Neuronal stem cell (in vitro differentiated cells): ENCODE measurements at places on chromosomes 13 and 19.
A peak's percentile ranks its signal among the peaks of the same experiment; 100 is the strongest.

- DNase-seq, result no peak
These were observed 1.1 kb downstream of the SLITRK1 start for GRCh38 chr13:83881140-83881684.

GRCh38 chr19:56477429-56478338 lies 539 bp upstream of the ZNF667 start:
- peak; percentile 90 for DNase-seq

- no peak for DNase-seq
These were observed 56.2 kb downstream of the LACC1 start for GRCh38 chr13:43935878-43936277.

GRCh38 chr13:40388617-40389016 lies 277.8 kb downstream of the FOXO1 start:
- DNase-seq, result no peak

DNA sequence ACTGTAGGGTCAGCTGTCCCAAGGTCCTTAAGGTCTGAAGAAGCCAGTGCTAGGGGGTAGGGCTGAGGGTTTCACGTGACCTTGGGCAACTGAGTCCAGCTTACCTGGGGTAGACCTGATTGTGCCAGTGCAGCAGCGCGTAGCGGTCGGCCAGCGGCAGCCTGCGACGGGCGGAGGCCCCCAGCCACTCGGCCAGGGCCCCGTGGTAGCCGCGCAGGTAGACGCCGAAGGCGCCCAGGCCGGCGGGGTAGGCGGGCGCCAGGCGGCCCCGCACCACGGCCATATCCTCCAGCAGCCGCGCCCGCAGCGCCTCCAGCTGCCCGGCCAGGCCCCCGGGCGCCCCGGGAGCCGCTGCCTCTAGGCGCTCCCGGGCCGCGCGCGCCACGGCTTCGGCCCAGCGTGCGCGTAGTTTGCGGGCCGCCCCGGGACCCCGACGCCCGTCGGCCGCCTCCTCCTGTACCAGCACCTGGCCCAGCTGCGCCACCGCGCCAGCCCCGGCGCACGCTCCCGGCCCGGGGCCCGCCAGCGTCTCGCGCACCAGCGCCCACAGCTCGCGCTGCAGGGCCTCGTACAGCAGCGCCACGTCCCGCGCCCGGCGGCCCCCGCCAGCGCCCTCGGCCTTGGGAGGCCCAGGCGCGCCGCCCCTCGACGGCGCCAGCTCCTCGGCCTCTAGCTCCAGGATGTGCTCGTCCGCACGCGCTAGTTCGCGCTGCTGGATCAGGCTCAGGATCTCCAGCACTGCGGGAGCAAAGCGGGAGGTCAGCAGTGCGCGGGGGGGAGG lies 10.9 kb downstream of the EXOC3L2 start:
- no peak for DNase-seq

DNA sequence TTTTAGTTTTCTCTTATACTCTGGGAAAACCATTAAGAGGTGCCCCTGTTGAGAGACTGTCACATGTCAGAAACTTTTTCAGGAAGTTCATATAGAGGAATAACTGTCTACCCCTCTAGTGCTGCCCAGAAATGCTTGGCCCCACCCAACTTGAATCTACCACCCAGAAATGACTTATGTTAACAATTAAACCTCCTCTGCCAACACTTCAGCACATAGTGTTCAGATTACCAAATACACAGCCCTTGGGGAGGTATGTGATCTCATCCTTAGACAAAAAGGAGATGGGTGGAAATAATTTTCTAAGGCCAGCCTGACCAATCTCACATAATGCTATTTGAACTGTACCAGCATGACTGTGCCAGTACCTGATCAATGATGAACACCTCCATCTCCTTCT lies 35.6 kb downstream of the CCDC169 start:
- DNase-seq, result no peak

- DNase-seq, result no peak
These were observed 994 bp downstream of the CCDC194 start for GRCh38 chr19:17393002-17393401.
